ENCODE measurements at places on chromosomes 5 and 9. TPM values are rescaled to one million over a fixed set of nuclear protein-coding genes. Genes with fewer than 3 reads are reported as not detected.

DNA sequence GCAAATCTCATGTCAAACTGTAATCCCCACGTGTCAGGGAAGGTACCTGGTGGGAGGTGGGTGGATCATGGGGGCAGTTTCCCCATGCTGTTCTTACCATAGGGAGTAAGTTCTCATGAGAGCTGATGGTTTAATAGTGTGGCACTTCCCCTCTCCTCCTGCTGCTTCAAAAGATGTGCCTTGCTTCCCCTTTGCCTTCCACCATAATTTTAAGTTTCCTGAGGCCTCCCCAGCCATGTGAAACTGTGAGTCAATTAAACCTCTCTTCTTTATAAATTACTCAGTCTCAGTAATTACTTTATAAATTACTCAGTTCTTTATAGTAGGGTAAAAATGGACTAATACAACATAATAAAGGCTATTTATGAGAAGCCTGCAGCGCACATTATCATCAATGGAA is 7.1 kb upstream of the CNTRL start:
- no peak for DNase-seq

Gene AK6
- 25.9 TPM for total RNA-seq

DNA sequence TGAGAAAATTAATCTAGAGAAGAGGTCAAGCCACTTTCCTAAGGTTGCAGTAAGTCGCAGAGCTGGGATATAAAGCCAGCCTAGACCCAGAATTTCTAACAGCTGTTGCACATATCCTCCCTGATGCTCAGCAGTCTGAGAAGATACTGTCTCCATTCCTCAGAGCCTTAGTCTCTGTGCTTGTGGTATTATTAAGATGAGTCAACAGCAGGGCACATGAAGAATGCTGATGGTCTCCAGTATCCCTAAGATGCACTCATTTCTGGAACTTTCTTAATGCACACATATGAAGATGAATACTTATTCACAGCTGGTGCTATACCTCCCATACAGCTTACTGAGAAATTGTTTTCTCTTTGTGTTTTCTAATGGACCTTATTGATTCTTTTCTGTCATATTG is 32.5 kb downstream of the SGCD start:
- DNase-seq, result no peak

DNA sequence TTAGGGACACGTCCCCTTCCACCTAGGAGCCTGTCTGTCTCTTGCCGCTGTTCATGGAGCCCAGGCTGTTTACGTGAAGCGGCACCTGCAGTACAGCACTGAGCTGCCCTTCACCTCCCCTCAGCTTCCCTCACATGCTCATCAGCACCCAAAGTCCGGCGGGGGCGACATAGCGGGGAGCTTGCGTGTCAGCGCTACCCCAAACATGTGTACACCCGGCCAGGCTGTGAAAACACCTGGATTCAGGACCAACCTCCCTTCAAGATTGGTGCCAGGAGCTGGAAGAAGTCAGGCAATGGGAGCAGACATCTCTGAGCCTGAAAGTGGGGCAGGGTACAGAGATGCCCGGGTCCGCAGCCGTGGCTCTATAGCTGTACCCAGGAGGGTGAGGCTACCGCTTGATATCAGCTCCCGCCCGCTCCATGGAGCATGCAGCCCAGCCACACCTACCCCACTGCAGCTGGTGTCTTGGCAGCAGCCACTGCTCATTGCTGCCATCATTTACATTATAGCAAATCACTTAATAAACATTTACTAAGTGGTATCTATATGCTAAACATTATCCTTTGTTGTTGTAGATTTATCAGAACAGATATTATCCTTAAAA is 712.1 kb downstream of the CDH9 start:
- no peak for DNase-seq

DNA sequence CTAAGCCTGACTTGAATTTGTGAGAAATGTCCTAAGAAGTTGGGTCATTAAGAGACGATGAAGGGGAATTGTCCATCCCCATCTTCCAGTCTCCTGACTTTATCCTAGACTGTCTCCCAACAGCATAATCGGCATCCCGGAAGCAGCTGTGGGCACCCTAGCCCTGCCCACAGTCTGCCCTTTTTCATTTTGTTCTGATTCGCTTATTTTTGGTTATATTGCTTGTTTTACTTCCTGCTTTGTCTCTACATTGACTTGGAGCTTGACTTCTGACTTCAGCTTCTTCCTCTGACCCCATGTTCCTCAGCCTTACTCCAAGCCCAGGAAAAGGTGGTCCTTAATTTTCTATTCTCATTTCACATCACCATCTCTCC is 41.8 kb downstream of the UGCG start:
- DNase-seq, result no peak

- no peak for DNase-seq
Measured at GRCh38 chr9:77651203-77651602, 3.1 kb upstream of the GNA14 start.

Gene SLC6A18
- not detected for total RNA-seq

DNA sequence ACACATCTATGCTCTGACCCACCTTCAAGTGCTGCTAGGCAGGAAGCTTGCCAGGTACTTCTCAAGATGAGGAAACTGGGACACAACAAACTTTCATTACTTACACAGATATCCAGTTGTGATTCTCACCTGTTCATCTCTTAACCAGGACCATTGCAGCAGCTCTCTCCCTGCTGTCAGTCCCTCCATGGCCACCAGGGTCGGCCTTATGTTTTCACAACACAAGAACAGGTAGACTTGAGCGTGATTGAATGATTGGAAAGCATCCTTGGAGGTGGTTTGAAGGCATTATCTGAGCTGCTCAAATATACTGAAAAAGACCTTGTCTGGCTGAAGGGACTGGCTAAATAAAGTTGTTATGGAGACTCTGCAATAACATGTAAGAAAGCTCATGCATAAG is 94.4 kb downstream of the MTREX start:
- DNase-seq, result no peak

Gene SLC23A1
- not detected for total RNA-seq

Gene FREM1
- 0.75 TPM for total RNA-seq

Gene IQGAP2
- total RNA-seq, result 11.7 TPM

DNA sequence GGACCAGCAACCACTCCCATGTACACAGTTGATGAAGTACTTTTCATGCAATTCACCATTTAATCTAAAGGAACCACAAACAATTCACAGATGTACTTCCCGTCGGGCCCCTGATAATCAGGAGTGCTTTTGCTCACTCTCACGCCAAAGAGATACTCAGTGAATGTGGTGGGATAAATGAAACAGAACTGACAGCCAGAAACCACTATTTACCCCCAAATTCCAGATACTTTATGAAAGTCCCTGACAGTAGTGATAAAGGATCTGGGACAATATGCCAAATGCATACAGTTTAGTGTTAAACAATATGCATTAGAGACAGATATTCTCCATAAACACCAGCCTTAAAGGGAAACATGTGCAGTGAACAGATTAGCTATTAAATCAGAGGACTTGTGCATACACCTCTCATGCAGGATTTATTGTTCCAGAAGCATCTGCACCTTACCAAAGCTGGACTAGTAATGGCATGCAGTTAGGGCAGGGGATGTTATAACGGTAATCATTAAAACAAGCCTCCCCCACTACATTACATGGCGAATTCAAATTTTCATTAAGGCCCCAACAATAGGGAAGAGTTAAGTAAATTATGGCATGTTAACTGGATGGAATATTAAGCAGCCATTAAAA is 74.0 kb upstream of the SLC25A51 start:
- DNase-seq, result no peak

- no peak for DNase-seq
Measured at GRCh38 chr5:135477613-135478066, 25.5 kb upstream of the TIFAB start.

DNA sequence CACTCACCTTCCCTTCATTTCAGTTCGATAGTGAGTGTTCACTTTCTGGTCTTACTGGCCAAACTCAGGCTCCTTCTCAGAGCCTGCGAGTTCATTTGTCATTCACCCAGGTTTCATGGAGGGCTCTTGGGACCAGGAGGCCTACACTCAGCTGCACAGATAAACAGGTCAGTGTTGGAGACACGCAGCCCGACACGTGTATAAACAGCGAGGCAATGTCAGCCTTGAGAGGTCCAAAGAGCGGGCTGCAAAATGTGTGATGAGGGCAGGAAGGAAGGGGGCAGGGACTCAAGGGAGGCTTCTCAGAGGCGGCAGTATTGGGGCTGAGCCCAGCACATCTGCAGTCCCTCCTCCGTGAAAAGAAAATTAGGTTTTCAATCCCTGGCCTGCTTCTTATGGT is 82.6 kb upstream of the ZNF618 start:
- no peak for DNase-seq

- no peak for DNase-seq
Measured at GRCh38 chr5:32574540-32575175, 10.7 kb upstream of the SUB1 start.

Gene DIRAS2
- 2.8 TPM for total RNA-seq

Gene SAXO1
- total RNA-seq, result under 0.01 TPM

- DNase-seq, result no peak
Measured at GRCh38 chr5:123207081-123207537, 118.1 kb downstream of the PRDM6 start.

DNA sequence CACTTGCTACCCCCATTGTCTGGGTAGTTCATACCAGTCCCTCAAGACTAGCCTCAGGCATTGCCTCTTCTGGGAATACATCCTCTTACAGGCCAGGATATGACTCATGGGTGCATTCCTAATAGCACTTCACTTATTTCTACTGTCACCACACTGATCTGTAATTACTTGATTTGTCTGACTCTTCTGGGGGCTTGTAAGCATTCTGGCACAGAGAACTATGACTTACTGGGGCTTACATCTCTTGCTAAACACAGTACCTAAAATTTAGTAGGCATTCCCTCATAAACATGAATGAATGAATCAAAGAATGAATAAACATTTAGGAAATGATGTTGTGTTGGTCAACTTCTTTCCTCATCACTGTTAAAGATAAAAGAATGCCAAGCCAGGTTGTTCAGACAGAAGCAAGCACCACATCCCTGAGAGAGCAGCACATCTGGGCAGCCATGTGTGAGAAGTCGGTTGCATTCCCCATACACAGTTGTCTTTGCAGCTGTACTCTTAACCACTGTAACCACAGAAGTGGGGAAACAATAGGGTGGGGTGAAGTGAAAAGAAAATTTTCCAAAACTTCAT is 27.6 kb downstream of the IL7R start:
- peak; percentile 81 for DNase-seq

Gene FBXL7
- total RNA-seq, result 4.4 TPM

Gene PCSK1
- total RNA-seq, result not detected

DNA sequence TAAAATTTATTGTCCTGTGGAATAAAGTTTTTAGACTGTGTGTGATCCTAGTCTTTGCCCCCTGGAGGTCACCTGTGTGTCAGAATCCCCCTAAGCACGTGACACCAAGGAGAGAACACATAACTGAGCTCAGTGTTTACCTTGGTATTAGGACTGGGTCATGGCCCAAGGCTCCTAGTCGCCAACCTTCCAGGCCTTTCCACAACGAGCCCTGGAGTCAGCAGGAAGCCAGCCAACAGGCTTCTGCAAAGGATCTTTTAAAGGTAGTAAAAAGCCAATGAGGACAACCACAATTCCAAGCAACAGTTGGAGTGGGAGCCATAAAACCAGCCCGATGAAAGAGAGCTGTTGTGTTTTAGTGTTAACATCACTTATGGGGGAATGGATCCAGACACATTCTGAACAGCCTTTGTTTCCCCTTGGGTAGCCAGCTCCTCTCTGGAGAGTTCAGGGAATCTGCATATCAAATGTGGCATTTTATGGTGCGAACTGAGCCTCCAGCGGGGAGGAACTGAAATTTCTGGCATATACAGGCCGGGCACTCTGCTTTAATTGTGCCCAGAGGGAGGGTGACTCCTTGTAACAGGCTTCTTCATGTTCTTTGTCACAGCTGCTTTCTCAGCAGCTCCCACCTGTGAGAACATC is 239.9 kb downstream of the FSTL4 start:
- DNase-seq, result no peak

DNA sequence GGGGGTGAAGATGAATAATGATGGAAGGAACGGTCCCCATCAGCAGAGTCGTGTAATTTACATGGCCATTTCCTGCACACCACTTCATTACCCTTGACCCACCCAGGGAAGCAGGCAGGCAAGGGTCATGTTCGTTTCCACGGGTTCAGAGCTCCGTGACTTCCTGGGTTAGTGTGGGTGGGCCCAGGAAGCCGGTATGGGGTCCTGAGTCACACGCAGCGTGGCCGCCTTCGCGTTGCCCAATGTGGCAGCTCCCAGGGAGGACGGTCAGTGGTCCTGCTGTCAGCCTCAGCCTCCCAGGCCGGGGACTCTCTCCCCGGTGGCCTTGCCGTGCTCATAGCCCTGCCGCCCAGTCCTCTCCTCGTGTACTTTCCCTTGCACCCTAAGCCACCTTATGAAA is 5.1 kb upstream of the TERT start:
- no peak for DNase-seq

Gene SLC34A3
- not detected for total RNA-seq

Gene AOPEP
- total RNA-seq, result 28.2 TPM

- no peak for DNase-seq
Measured at GRCh38 chr9:115837618-115838017, 316.0 kb upstream of the PAPPA start.

Gene NFIB
- 3.3 TPM for total RNA-seq

All from kidney epithelial cell (primary cell).